ENCODE measurements at places on chromosomes 1 and 21. TPM values are rescaled to one million over a fixed set of nuclear protein-coding genes. Genes with fewer than 3 reads are reported as not detected.

FCRL1 gene
- not detected for total RNA-seq

DYNLT5 gene
- not detected for total RNA-seq

TFF3 gene
- total RNA-seq = not detected

RGS21 gene
- total RNA-seq = not detected

PEAR1 gene
- total RNA-seq = not detected

C1orf115 gene
- 0.12 TPM for total RNA-seq

AMY1A gene
- total RNA-seq = not detected

LRRC53 gene
- total RNA-seq = not detected

HCRTR1 gene
- total RNA-seq = not detected

HHAT gene
- total RNA-seq = 0.64 TPM

GRCh38 chr21:31612894-31613785 is 46.4 kb upstream of the SOD1 start:
- H3K4me1 ChIP-seq = peaks cover 3% of the 10 kb centered on the region
- no peak overlapping the region for H3K27ac ChIP-seq
- H3K36me3 ChIP-seq = peaks cover 3% of the 10 kb centered on the region
- DNase-seq = no peak
- no peak overlapping the region for H3K4me3 ChIP-seq

DNA sequence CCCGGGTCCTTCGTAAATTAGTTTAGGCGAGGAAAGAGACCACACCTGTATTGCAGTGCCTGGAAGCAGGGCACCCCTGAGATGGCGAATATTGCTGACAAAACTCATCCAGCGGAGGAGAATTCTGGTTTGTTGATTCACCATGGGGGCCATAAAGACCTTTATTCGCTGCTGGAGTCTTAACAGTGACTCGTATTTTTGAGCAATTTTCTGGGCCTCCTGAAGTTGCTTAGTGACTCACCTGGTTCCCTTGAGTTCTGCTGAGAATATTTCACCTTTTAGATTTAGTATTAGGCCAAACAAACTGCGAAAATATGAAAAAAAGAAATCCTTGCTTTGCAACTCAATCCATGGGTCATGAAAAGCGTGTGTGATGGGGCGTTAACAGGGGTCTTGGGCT is 20.6 kb upstream of the H6PD start:
- DNase-seq = no peak
- H3K4me1 ChIP-seq = peaks cover 8% of the 10 kb centered on the region
- no peaks in the 10 kb centered on the region for H3K36me3 ChIP-seq
- H3K4me3 ChIP-seq = no peak overlapping the region
- H3K27me3 ChIP-seq = peaks cover 10% of the 10 kb centered on the region
- no peak overlapping the region for H3K27ac ChIP-seq

GRCh38 chr1:230403442-230403841 is 22.7 kb downstream of the PGBD5 start:
- peaks cover 3% of the 10 kb centered on the region for H3K27me3 ChIP-seq
- H3K4me1 ChIP-seq = no peaks in the 10 kb centered on the region

DNA sequence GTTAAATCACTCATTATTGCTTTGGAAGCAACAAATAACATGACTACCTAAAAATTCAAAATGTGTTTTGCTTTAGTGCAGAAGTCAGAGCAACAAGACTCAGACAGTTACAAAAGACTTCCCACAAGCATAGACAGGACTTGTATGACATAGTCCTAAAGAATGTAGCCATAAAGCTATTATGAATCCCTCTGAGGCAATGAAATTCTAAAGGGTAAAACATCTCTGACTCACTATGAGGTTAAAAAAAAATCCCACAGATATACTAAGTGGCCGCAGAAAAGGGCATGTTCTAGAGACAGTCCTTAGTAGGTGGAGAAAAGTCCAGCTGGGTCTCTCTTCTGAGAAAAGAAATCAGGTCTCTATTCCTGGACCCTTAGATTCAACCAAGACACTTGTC is 4.9 kb downstream of the PRKAB2 start:
- no peaks in the 10 kb centered on the region for H3K27me3 ChIP-seq
- no peak overlapping the region for H3K27ac ChIP-seq
- no peak for DNase-seq
- no peak overlapping the region for H3K4me3 ChIP-seq
- peaks cover 21% of the 10 kb centered on the region for H3K36me3 ChIP-seq

DNA sequence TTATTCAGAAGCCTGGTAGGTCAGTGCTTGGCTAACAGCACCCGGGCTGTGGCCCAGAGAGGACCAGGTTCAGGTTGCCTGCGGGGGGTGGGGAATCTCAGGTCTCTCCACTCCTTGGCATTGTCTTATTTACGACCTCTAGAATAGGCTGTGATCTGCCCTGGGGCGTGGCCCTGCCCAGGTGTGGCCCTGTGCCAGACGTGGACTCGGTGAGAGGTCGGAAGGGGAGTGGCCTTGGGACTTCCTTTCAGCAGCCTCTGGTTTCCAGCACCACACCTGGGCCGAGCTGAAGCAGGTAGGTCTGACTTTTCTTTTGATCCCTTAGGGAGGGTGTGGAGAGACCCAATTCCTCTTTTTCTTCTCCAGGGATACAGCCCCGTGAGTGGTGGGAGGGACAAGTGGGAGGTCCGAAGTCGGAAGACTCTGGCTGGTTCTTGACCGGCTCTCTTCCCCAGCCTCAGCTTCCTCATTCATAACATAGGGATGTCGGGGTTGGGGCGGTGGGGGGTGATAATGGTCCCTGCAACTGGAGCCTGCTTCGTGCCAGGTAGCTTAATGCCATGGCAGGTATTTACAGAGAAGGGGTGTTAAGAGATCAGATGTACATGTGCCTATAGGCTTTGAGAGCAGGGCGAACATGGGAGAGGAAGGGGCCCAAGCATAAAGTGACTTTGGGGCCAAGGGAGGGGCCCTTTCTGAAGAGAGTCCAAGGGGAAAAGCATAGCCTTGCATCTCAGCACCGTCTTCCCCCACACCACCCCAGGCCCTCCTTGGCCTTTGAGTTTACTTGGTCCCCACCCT is 16.5 kb downstream of the ACOT11 start:
- no peaks in the 10 kb centered on the region for H3K27me3 ChIP-seq
- no peak overlapping the region for H3K27ac ChIP-seq
- no peak for DNase-seq
- H3K4me3 ChIP-seq = no peak overlapping the region

DNA sequence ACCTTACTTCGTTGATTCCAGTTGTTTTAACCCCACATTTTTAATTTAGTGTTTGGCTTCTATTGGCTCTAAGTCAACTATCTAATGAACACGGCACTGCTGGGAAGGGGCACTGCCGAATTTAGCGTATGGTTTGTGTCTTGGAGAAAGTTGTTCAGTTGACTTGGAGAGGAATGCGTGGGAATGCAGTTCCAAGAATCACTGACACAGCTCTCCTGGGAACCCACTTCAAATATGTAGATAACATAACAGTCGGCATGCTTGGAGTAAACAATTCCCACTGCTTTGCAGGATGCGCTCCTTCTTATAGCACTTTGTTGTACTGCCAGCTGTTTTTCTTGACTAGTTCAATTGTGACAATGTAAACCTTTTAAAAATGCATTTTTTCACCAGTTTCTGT is 104.3 kb downstream of the RYR2 start:
- no peak overlapping the region for H3K27ac ChIP-seq
- H3K36me3 ChIP-seq = no peaks in the 10 kb centered on the region
- H3K27me3 ChIP-seq = no peaks in the 10 kb centered on the region

DNA sequence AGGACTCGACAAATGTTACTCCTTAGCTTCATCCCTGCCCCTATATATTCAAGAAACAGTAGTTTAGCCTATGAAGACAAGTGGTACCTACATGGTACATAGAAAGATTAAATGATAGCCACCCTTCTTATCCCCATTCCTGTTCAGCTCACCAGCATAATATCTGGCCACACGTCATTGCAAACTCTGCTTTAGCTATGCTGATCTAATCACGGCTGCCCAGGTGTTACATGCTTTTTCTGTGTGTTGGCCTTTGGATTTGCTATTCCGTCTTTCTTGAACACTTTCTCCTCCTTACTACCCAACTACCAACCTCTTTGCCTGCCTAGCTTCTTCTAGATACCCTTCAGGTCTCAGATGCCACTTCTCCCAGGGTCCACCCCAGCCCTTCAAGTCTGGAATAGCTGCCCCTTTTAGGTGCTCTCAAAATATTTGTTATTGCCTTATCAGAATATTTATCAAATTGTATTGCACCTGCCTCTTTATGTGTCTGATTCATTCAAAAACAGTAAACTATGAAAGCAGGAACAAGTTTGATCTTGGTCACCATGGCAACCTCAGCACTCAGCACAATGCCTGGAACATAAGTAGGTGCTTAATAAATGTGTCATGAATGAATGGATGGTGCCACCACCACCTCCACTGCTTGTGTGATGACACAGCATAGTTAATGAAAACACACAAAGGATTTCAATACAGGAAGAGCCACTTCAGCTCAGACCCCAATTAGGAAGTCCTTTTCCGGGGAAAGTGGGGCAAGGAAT is 11.4 kb upstream of the DNASE2B start:
- peaks cover 4% of the 10 kb centered on the region for H3K27me3 ChIP-seq
- H3K4me1 ChIP-seq = no peaks in the 10 kb centered on the region
- H3K27ac ChIP-seq = no peak overlapping the region
- no peak overlapping the region for H3K4me3 ChIP-seq
- DNase-seq = no peak

- no peak for DNase-seq
Measured at GRCh38 chr1:61839679-61840078, 97.4 kb downstream of the PATJ start.

- H3K4me1 ChIP-seq = no peaks in the 10 kb centered on the region
- H3K36me3 ChIP-seq = no peaks in the 10 kb centered on the region
- H3K27me3 ChIP-seq = peaks cover 13% of the 10 kb centered on the region
- H3K4me3 ChIP-seq = no peak overlapping the region
- DNase-seq = no peak
Measured at GRCh38 chr1:115606305-115606704, 35.5 kb upstream of the VANGL1 start.

DNA sequence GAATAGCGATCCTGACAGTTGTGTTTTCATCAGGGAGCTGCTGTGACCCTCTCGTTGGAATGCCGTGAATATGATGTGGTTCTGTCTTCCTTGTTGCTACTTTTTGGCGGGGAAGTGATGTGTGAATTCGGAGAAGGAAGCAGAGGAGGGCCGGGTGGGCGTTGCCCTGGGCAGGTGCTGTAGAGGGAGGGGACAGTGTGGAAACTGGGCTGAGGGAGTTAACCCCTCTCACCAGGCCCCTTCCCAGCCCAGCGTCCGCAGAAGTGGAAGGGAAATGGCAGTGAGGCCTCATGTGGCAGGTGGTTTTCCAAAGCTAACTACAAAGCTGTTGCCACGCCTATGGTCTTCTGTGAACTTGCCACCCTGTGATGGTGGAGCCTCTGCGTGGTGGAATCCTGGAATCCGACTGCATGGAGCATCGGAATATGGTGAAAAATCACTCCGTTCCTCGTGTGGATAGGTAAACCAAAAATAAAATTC is 227.9 kb downstream of the DYRK1A start:
- no peaks in the 10 kb centered on the region for H3K36me3 ChIP-seq
- H3K4me3 ChIP-seq = no peak overlapping the region
- H3K27me3 ChIP-seq = peaks cover 3% of the 10 kb centered on the region
- H3K4me1 ChIP-seq = no peaks in the 10 kb centered on the region

DNA sequence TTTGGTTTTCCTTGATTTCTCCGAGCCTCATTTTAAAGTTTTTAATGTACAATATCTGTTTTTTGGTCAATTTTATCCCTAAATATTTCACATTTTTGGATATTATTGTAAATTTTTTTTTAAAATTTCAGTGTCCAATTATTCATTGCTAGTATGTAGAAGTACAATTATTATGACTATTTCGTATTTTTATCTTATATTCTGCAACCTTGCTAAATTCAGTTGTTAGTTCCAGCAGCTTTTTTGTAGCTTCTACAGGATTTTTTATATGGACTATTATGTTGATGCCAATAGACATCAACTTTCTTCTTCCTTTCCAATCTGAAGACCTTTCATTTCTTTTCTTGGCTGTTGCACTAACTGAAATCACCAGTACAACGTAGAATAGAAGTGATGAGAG is 4.1 kb upstream of the PLA2G2F start:
- no peak overlapping the region for H3K27ac ChIP-seq
- no peaks in the 10 kb centered on the region for H3K36me3 ChIP-seq
- DNase-seq = no peak
- H3K4me1 ChIP-seq = no peaks in the 10 kb centered on the region
- no peak overlapping the region for H3K4me3 ChIP-seq

DNA sequence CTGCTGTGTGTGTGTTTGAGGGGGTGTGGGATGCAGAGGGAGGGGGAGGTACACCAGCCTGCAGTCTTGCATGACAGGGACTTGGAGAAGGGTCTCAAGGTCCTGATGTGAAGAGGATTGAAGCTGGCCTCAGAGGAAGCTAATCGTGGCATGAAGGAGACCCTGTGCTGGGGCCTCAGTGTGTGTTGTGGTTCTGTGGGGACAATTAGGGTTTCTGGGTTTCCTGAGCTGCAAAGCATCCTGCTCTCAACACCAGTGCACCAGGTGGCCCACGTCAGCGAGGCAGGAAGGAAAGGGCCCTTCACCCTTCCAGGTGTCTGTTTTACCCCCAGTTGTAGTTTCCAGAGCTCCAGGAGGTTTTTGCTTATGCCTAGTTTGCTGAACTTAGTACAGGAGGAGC is 52.8 kb downstream of the TENT5C start:
- H3K4me3 ChIP-seq = peak overlapping the region; percentile 13
- DNase-seq = peak; percentile 94
- H3K4me1 ChIP-seq = peaks cover 97% of the 10 kb centered on the region
- no peaks in the 10 kb centered on the region for H3K27me3 ChIP-seq
- H3K36me3 ChIP-seq = peaks cover 13% of the 10 kb centered on the region

GRCh38 chr1:201013031-201013485 is 10.5 kb downstream of the KIF21B start:
- H3K27ac ChIP-seq = peak overlapping the region; percentile 82
- H3K4me3 ChIP-seq = peak overlapping the region; percentile 27
- DNase-seq = peak; percentile 80
- peaks cover 91% of the 10 kb centered on the region for H3K4me1 ChIP-seq

- H3K27ac ChIP-seq = peak overlapping the region; percentile 5
- H3K4me1 ChIP-seq = peaks cover 12% of the 10 kb centered on the region
- no peaks in the 10 kb centered on the region for H3K36me3 ChIP-seq
- no peaks in the 10 kb centered on the region for H3K27me3 ChIP-seq
- DNase-seq = peak; percentile 60
- H3K4me3 ChIP-seq = no peak overlapping the region
Measured at GRCh38 chr1:86774305-86775295, 70.2 kb downstream of the SH3GLB1 start.

GRCh38 chr1:176055398-176055797 is 151.7 kb downstream of the COP1 start:
- H3K27ac ChIP-seq = no peak overlapping the region
- H3K27me3 ChIP-seq = no peaks in the 10 kb centered on the region
- no peak for DNase-seq
- H3K36me3 ChIP-seq = peaks cover 4% of the 10 kb centered on the region
- H3K4me1 ChIP-seq = no peaks in the 10 kb centered on the region

DNA sequence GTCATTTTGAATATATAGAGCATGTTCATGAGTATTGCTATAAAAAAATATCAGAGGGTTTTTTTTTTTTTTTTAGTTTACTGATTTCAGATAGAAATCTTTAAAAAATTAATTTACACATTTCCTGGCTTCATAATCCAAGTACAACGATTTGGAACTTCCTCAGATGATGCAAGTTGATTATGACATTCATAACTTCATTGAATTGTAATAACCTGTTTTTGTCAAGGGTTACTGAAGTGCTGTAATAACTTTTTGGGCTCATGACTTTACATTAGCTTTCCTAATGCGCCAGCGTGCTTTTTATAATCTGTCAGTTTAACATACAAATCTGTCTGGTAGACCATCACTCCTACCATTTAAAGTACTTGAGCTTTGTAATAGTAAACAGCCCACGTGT is 81.3 kb downstream of the SASS6 start:
- no peak overlapping the region for H3K27ac ChIP-seq
- no peak for DNase-seq
- no peak overlapping the region for H3K4me3 ChIP-seq
- peaks cover 45% of the 10 kb centered on the region for H3K4me1 ChIP-seq
- H3K36me3 ChIP-seq = peaks cover 41% of the 10 kb centered on the region
- H3K27me3 ChIP-seq = no peaks in the 10 kb centered on the region
